HFFc6 (cell line): ENCODE measurements at places on chromosomes 11 and 22. TPM values are rescaled to one million over a fixed set of nuclear protein-coding genes. Genes with fewer than 3 reads are reported as not detected.

WT1 gene
- not detected in 2 replicates for total RNA-seq

GRCh38 chr11:64777449-64778222 is 706 bp downstream of the SF1 start:
- peak; percentile 78 for DNase-seq

DNA sequence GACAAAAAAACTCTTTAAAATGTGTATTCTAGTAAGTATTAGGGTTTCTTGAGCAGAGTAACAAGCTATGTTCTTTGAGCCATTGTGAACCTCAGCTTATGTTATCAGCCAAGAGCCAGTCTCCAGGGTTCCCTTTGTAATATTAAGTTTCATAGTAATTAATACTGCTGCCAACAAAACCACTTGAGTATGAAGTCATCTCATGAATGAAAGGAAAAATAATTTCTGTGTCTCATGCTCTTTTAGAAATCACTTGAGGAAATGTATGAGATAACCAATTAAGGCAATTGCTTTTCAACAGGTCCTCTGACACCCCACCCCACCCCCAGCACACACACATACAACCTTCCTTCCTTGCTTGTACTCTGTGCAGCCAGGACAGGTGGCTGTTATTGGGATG is 59.9 kb downstream of the BBOX1 start:
- no peak for DNase-seq

DNA sequence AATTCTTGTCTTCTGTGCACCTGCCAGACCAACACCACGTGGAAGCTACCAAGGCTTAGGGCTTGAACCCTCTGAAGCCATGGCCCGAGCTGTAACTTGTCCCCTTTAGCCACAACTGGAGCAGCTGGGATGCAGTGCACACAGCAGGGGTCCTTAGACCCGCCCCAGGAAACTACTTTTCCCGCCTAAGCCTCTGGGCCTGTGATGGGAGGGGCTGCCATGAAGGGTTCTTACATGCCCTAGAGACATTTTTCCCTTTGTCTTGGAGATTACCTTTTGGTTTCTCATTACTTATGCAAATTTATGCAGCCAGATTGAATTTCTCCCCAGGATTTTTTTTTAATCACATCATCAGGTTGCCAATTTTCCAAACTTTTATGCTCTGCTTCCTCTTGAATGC is 9.7 kb downstream of the PATE3 start:
- no peak for DNase-seq

DNA sequence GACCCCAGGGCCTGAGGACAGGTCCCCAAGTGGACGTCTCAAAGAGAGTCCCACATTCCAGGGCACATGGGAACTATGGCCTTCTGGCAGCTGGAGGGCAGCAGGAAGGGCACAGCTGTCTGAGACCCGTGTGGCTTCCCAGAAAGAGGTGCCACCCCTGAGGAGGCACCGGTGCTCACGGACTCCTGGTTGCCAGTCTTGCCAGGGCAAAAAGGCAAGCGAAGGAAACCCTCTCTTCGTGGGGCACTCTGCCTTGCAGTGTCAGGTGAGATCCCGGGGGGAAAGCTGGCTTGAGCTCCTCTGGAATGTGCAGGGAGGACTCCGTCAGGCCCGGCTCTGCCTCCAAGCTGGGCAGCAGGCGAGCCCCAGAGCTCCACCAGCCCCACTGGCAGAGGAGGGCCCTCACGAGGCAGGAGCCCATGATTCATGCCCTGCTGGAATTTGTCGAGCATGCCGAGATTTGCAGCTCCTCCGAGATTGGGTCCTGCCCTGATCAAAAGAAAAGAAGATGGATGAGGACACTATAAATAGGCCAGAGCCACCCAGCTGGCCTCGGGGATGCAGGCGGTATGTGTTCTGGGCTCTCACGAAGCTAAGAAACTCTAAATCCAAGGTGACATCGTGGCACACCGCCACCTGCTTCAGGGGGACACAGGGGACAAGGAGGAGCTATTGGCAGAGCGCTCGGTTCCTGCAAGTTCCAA is 9.9 kb upstream of the CELSR1 start:
- DNase-seq, result peak; percentile 91

DNA sequence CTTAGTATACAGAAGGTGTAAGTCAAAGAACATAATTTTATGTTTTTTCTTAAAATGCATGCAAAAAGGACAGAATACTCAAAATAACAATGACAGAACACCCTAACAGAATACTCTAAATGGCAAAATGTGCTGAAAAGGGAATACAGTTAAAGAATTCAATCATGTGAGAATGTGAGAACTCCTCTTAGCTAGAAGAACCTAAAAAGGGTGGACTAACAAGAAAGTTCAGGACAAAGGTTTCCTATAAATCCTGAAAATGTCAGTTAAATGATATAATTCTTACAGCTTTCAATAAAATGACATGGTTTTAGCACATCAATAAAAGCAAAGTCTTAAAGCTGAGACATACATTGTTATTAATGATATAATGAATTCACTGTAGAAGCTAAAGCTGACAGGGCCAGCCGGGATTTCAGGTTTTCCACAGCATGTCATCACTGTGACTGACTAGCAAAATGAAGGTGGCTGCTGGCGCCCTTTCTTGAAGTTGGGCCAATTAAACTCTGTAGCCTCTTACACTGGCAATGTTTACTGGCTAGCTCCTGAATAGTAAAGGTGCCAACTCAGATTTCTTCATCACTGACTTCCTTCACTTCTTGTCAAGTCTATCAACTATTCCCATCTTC is 244.4 kb downstream of the TTC28 start:
- DNase-seq, result no peak

DNA sequence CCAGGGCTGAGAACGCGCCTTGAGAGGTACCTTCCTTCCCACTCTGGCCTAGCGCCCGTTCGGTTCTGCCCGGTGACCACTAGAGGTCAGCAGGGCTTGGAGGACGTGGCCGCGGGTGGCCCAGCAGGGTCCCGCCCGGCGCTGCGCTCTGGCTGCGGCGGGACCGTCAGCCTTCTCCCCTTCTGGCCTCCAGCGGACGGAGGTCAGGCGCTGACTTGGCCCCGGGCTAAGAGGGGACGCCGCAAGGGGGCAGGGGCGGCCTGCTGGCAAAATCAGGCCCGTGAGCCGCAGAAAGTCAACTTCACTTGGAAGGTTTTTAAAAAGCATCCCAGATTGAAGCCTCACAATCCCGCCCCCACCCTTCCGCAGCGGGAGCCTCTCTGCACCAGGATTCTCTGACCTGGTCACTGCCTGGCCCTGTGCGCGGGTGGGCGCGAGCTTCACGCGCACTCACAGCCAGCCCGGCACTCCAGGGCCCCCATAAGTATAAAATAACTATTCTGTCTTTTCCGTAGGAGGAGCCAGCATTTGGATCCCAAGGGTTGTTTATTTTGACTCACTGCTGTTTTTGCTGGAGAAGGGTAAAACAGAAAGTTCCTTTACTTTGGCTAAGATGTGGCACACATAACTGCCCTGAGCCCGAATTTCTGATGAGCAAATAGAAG is 23.2 kb upstream of the ZBTB16 start:
- peak; percentile 28 for DNase-seq

PARVG gene
- total RNA-seq, result not detected in 3 replicates

- no peak for DNase-seq
Observed at GRCh38 chr11:72618803-72619202, 55.4 kb downstream of the PDE2A start.

- DNase-seq, result no peak
Observed at GRCh38 chr22:43269246-43269645, 73.9 kb downstream of the SCUBE1 start.

DNA sequence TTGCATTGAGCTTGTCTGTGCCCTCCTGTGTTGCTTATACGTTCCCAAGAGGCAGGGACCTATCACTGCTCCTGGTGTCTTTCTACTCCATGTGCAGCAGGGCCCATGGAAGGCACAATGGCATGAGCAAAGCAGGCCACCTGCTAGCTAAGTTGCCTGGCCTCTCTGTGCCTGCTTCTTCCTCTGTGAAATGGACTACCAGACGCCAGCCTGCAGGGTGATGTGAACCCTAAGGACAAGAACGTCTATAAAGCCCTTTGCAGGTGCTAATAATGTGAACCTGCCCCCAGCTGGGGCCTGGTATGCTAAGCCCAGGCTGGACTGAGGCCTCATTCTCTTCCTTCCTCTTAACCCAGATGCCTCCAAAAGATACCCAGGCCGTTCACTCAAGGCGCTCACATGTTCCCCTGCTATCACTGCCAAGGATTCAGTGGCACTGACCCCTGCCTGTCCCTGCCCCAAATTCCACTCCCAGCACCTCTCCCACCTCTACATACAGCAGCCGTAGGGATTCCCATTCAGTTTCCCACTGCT is 4.0 kb downstream of the GUCD1 start:
- no peak for DNase-seq

CD248 gene
- total RNA-seq, result 552 and 691 TPM in 2 replicates

DNA sequence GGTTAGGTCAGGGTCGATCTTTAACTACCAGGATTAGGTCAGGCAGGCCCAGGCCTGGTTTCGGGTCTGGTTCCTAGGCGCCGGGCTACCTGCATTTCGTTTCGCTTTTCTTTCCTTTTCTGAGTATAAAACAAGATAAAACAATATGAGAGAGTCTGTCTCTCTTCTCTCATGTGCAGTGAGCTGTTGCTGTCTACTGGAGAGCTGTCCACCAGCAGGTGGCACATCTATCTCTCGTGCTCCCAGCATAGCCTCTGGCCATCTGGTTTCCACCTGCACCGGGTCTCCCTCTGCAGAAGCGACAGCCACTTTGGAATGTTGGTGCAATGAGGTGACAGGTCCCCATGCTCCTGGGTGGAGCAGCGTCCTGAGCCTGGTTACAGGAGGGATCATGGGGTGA is 27.6 kb downstream of the RIBC2 start:
- DNase-seq, result peak; percentile 58

DNA sequence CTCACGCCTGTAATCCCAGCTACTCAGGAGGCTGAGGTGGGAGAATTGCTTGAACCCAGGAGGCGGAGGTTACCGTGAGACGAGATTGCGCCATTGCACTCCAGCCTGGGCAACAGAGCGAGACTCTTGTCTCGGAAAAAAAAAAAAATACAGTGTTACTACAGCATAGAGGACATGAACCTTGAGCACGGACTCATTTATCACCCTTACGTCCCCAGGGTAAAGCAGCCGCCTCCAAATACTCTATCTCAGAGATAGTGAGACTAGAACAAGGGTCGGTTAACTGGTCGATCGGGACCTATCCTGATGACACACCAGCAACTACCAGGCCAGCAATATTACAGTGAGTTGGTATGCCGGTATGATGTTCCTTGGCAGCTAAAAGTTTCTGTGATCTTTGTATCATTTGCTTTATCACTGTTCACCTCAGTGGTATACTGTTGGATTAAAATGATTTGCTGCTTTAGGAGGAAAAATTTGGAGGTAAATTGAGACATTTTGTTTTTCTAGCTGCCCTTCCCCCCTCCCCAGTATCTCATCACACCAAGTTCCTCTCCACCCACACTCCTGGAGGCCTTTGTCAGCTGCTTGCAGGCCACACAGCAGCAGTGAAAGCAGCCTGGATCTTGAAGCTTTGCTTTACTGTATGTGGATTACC is 7.0 kb upstream of the SIDT2 start:
- no peak for DNase-seq

- DNase-seq, result no peak
Observed at GRCh38 chr11:64620381-64620971, 29.5 kb downstream of the SLC22A12 start.

TNNT3 gene
- not detected in 3 replicates for total RNA-seq

OR4D5 gene
- not detected in 3 replicates for total RNA-seq

DNA sequence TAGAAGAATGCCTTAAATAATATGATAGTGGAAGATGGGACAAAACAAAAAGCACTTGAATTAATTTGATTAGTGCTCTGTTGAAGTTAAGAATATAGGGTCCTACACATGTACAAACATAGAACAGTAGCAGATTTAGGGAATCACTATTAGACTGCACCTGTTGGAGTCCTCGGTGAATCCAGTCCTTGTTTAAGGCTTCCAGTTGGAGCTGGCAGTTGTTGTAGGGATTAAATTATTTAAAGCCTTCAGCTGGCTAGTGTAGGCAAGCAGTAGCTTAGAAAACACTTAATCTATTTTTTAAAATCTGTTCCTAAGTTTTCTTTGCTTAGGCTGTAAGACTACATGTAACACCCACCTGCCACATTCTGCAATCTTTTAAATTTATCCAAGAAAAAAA is 24.5 kb upstream of the CSTF3 start:
- DNase-seq, result no peak

- no peak for DNase-seq
Observed at GRCh38 chr11:6474806-6475500, 1.2 kb upstream of the TRIM3 start.

CAVIN3 gene
- 148 to 232 TPM (median 149 TPM) in 3 replicates for total RNA-seq

GRCh38 chr22:24525416-24526037 is 29.4 kb downstream of the GUCD1 start:
- DNase-seq, result peak; percentile 51

APOL3 gene
- total RNA-seq, result 1.5 to 2.3 TPM (median 1.7 TPM) in 3 replicates

PLCB3 gene
- total RNA-seq, result 45.2 to 55.5 TPM (median 50.2 TPM) in 3 replicates

- DNase-seq, result no peak
Observed at GRCh38 chr11:58958500-58958899, 19.2 kb downstream of the GLYATL1 start.

TYR gene
- not detected in 3 replicates for total RNA-seq

DNA sequence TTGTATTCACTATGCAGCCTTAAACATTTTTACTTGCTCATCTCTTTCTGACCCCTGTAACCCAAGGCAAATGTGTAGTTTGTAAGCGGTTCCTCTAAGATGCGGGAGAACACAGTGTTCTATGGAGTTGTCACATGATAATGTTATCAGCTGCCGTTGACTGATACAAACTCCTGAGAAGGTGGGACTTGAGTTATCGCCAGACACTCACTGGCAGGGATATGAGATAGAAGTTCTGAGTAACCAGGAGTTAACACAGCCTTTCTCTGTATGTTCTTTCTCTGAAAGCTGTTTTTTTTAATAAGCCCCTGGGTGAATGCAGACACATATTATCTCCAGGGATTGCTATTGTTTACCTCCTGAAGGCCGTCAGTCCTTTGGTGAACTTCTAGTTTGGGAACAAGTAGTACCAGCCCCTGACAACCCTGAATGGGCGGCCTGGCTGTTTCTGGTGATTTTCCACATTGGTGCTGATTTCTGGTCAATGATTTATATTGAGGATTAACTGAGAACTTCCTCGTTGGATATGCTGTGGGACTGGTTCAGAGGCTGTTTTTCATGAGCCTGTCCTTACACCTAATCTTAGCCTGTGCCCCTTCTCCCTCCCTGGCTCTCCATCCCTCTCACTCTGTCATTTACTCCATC is 155.3 kb upstream of the RASSF10 start:
- no peak for DNase-seq

GRCh38 chr11:128451652-128452470 is 135.5 kb downstream of the ETS1 start:
- no peak for DNase-seq

DNA sequence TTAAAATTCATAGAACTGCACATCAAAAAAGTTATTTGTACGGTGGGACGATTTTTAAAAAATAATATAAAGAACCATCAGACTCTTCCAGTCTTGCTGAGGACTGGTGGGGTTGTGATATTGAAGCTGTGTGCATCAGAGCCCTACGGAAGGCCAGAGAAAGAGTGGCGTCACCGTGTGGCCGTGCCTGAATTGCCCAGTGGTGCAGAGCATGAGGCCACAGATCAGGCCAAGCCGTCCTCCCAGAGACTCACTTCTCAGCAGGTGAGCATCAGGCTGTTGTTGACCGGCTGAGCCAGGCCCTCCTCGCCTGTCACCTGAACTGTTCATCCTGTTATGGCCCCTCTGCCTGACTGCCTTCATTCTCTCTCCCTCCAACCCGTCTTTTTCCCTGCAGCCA is 1013.9 kb downstream of the TBC1D22A start:
- no peak for DNase-seq
